LHCN-M2 (cell line): ENCODE measurements at places on chromosomes 7 and 10. TPM values are rescaled to one million over a fixed set of nuclear protein-coding genes. Genes with fewer than 3 reads are reported as not detected.

Gene ANKRD61
- total RNA-seq: 0.23 and 0.38 TPM in 2 replicates

Gene EIF4H
- 433 and 448 TPM in 2 replicates for total RNA-seq

Gene MAPK8
- 43.3 and 46.0 TPM in 2 replicates for total RNA-seq

Gene NKX2-3
- total RNA-seq: 0.19 TPM in 1 of 2 replicates, not detected in the other

Gene PTN
- total RNA-seq: 5.7 and 6.7 TPM in 2 replicates

Gene PRRT4
- 0.80 TPM in 1 of 2 replicates, not detected in the other for total RNA-seq

Gene TFR2
- 1.3 TPM in 2 replicates for total RNA-seq

DNA sequence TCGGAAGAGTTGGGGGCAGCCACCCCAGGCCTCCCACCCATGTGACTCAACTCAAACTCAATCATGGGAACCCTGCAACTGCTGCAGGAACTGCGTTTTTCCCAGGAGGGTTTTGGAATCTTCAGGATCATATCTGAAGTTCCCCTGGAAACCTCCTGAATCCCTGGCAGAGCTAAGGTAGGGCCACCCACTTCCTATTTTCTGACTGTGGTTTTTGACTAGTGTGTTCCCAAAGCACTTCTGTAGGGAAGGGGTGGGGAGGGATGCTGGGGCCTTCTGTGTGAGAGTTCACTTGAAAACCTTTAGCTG, 127.6 kb upstream of the UNC5B start:
- DNase-seq: no peak

DNA sequence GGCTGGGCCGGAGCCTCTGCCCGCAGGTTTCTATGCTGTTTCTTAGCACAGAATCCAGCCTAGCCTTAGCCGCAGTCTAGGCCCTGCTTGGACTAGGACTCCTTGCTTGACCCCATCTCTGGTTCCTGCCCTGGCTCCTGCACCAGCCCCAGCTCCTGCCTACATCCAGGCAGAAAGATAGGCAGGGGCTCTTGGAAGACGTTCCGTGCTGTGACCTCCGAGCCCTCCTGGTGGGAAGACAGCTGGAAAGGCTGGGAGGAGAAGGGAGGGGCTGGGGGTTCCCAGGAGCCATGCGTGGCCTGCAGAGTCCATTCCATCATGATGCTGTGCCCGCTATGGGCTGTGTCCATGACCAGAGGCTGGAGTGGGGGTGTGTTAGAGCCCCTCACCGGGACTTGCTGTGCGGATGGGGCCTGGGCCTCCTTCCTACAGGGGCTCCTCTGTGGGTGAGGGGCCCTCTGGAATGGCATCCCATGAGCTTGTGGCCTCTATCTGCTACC, 26.2 kb downstream of the RAMP3 start:
- DNase-seq: no peak

GRCh38 chr10:34548466-34548865, 266.6 kb downstream of the PARD3 start:
- no peak for DNase-seq

DNA sequence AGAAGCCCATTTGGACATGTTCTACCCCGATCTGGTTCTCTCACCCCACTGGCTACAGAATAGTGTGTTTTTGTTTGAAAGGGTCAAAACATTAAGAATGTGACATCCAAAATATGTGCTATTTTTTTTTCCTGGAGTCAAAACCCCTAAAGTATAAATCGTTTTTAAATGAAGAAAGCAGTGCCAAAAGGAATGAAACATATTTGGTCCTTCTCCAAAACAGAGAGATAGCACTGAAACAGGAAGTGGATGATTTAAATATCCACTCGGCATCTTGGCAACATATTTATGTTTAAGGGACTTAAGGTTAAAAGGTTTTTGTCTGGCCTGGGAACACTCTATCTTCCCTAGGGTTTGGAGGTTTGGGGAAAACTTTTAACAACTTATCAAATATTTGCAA, 32.3 kb downstream of the CALD1 start:
- peak; percentile 31 for DNase-seq

GRCh38 chr7:140312141-140312846, 86.0 kb downstream of the SLC37A3 start:
- no peak for DNase-seq

- DNase-seq: peak; percentile 81
These were observed 34.6 kb downstream of the TRIM8 start for GRCh38 chr10:102678842-102679289.

DNA sequence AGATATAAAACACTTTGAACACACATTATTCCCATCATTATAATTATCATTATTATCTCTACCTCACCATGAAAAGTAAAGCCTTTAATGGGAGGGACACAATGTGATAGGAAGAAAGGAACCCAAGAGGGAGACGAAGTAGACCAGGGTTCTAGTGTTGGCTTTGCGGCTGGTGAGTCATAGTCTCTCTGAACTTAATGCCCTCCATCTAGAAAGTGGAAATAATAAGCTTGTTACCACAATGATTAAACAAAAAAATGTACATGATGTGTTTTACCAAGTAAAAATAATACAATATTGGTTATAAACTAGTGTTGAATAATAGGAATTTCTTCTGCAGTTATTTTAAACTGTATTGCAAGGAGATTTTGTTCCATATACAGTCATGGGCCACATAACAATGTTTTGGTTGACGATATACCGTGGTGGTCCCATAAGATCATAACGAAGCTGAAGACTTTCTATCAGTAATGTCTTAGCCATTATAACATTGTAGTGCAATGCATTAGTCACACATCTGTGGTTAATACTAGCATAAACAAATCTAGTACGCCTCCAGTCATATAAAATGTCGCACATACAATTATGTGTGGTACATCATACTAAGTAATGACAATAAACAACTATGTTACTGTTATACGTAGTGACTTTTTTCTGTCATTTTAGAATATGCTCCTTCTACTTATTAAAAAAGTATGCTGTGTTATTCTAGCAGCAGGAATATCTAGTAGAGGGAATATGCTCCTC, 450.6 kb upstream of the SORCS1 start:
- DNase-seq: peak; percentile 81

GRCh38 chr7:5580714-5581395, 157.2 kb upstream of the TNRC18 start:
- DNase-seq: no peak

GRCh38 chr7:75881436-75882095, 2.7 kb downstream of the RHBDD2 start:
- DNase-seq: no peak

DNA sequence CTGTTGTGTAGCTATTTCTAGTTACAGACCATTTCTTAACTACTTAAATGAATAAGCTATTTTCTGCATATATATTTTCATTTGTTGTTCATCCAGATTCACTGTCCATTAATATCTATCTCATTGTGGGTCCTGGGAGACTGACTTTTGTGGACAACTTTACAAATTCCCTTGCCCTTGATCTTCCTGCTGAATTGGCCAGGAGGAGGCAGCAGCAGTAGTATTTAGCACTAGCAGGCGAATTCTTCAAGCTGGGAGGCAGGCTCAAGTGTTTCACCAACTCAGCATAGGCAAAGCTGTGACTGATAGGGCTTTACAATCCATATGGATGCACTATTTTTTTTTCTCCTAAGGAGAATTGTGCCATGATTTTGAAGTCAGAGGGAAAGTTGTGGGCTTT, 461.0 kb upstream of the NRG3 start:
- no peak for DNase-seq

- DNase-seq: no peak
These were observed 128.3 kb downstream of the PRPF18 start for GRCh38 chr10:13715100-13715499.

GRCh38 chr7:142809671-142810070, 38.9 kb downstream of the PRSS2 start:
- no peak for DNase-seq

DNA sequence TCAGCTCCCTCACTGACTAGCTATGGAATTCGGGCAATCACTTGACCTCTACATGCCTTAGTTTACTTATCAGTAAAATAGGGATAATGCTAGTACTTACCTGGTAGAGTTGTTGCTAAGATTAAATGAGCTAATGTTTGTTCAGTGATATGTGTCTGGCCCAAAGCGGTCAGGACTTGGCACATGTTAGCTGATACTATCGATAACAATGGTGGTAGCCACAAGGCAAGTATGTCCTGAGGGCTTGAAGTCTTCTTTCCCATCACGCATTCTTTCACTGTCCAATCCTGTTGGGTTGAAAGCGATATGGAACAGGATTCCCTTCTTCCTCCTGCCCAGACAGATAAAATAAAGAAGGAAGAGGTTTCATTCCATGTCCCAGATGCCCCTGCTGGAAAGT, 25.5 kb upstream of the MXI1 start:
- DNase-seq: no peak

- DNase-seq: peak; percentile 95
These were observed 69.5 kb upstream of the PODXL start for GRCh38 chr7:131625817-131626372.

DNA sequence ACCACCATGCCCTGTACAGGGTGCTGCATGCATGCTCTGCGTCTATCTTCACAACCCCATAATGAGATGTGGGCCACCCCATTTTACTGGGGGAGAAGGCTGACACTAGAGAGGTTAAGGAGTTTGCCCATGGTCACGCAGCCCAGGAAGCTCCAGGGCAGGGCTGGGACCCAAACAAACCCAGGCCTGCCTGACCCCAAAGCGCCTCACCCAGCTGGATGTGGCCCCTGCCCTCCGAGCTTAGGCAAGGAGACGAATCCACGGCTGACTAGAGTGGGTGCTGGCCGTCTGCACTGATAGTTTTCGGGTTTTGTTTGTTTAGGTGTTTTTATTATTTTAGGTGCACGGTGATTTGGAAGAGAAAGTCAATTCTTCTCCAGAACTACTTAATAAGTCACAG, 65.7 kb downstream of the CHST15 start:
- DNase-seq: no peak

DNA sequence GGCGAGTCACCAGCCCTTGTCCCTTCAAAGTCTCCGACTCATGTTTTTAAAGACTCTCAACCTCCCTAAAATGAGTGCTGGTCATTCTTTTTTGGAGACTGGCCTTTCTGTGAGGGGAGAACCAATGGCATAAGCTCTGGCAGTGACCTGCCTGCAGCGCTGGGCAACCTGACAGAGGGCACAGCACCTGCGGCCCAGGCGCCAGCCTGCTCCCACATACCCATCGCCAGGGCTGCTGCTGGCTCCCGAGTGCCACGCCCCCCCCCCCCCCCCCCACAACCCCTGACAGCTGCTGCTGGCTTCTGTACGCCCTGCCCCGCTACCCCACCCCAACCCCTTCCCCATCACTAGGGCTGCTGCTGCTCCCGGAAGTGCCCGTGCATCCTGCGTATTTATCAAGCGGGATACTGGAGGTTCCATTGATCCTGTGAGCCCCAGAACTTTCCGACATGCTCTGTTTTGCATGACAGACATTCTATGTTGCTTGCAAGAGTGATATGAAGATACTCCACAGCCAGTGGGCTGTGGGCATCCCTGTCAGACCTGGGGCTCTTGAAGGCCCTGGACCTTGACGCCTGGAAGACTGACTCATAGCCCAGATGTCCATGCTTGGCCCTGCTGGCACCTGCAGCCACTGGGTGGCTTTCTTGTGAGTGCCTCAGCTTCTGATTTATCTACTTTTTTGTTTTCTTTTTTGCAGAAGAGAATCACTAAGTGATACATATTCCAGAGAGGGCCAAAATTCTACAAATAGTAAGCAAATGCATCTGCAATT, 243.9 kb downstream of the ZMYND11 start:
- DNase-seq: no peak
